K562 (cell line): ENCODE measurements at places on chromosomes 6 and 20.

DNA sequence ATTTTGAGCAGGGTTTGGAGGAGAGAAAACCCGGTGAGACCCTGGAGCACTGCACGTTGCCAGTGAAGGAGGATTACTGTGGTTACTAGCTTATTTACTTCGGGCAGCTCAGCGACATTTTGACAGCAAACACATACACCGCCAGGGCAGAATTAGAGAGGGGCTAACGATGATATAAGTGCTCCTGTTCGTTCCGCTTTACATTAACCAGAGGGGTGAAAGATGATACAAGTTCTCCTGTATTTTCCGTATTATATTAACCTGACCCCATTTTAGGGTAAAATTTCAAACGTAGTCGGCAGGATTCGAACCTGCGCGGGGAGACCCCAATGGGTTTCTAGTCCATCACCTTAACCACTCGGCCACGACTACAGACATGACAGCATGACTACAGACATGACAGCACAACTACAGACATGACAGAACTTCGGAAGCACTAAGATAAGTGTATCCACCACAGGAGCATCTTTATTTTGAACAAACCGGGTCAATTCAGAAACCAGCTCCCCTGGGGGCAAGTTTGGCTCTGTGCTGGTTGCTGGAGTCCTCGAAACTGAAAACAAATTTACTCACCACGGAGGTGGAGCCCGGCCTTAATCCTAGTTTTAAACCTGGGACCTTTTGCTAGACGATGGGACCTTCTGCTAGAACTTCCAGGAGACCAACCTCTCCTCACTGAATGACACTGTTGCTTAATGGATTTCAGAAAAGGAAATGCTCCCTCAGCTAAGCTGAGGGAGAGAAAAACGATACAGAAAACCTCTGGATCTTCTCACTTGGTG lies 80.4 kb upstream of the ZNF184 start:
- DNase-seq, result peak; percentile 83

DNA sequence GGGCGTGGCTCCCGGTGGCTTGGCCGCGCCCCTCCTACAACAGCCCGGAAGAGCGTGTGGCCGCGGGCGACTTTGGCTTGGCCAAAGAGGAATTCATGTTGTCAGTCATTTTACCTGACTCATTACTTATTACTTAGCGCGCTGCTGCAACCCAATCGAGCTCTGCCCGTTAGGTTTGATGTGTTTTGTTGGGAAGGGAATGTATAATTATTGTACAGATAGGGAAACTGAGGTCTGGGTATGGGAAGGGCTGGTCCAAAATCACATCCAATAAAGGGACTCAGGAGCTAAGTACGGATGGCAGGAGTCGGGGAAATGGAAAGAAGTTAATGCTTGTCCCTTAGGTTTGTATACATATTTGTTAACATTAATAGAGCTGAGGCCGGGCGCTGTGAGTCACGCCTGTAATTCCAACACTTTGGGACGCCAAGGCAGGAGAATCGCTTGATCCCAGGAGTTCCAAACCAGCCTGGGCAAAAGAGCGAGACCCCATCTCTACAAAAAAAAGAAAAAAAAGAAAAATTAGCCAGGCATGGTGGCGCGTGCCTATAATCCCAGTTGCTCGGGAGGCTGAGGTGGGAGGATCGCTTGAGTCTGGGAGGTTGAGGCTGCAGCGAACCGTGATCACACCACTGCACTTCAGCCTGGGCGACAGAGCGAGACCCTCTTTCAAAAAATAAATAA lies 639 bp upstream of the ZNF335 start:
- no peak for DNase-seq

DNA sequence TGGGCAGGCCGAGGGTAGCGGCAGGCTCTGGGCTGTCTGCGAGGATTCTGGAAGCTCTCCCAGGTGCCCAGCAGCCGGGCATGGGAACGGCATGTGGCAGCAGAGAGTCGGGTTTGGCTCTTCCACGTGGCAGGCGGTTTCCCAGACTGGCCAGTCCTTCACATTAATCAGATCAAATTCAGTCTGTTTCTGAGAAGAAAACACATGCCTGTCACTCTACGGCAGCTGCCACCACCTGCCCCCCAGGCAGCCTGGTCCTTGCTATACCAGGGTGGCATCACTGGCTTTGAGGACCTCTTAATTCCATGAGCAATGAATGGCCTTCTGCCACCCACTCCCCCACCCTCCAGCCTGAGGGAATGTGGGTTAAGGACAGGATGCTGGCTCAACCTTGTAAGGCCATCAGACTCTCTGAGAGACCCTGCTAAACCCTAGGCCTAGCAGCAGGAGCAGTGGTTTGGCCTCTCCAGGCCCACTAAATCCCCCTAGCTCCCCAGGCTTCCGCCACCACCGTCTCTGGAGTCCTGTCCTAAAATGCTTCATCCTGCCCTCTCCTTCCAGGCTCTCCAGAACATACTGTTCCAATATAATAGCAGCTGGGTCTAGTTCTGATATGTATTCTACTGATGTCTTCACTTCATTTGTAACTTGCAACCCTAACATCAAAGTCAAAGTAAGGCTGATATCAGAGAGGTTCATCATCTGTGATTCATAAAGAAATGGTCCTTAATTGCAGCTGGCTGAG lies 47.8 kb downstream of the PLCG1 start:
- no peak for DNase-seq

DNA sequence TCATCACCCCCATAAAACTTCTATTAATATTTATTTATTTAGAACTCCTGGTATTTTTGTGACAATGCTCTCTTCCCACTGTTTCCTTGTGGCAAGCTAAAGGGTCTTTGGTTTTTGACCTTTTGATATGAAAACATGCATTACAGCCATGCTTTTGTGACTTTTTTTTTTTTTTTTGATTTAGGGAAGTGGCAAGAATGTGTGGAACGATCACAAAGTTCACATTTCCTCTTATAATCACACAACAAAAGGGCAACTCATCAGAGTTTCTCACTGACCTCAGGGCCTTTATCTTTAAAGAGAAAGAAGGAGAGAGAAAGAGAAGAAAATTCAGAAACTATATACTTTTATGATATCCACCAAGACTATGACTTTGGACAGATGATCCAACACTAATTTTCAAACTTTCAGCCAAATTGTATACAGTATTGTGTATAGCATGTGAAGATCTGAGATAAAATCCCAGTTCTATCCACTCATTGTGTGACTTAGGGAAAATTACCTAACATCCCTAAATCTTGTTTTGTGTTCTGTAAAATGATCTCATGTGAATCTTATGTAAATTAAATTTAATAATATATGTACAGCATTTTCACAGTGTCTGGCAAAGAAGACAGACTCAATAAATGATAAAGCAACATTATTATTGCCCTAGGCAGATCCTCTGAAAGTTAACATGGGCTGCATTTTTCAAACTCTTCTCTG lies 106.8 kb upstream of the MARCKS start:
- DNase-seq, result no peak

DNA sequence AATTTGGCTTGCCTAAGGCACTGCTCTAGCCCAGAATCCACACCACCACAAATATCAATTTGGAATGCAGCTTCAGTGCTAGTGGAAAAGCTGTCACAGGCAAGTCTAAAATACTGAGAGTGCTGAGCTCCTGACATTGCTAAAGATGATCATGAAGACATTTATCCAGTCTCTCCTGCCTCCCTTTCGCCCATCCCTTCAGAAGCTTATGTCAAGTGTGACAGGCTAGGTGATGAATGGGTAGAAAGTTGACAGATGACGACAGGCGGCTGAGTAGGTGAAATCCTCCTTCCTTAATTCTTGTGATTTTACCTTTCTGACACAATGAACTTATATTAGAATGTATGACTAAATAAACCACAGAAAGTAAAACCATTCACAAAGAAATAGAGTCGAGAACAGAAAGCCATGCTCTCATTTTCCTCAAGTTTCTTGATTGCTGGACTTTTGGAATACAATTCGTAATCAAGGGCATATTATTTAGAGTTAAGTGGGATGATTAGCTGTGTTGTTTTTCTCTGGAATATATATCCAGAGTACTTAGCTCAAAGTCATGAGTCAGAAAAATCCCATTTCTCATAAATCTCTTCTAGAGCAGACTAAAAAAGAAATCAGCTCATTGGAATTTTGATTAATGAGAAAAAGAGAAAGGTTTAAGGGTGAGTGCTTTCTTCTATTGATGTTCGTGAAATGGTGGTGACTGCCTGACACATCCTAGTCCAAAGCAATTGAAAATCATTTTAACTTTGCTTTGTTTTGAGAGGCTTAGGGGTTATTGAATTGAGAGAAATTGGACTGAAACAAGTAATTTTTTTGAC lies 1228.2 kb upstream of the CITED2 start:
- DNase-seq, result no peak

- no peak for DNase-seq
Observed at GRCh38 chr6:109515781-109516409, 32.9 kb upstream of the ZBTB24 start.

DNA sequence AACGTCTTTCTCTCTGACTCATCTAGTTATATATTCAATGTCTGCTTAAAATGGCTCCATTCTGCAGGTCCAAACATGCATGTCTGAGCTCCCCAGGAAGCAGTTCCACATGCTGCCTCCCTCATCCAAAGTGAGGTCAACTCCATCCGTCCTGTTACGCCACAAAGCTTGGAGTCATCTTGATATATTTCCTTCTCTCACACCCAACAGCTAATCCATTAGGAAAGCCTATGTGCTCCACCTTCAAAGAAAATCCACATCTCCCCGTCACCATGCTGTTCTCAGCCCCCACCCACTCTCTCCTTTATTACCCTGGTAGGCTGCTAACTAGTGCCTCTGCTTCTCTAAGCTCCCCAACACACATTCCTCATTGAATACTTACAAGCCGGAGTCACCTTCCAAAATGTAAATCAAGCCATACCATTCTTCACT lies 130.2 kb upstream of the SYNDIG1 start:
- DNase-seq, result no peak

DNA sequence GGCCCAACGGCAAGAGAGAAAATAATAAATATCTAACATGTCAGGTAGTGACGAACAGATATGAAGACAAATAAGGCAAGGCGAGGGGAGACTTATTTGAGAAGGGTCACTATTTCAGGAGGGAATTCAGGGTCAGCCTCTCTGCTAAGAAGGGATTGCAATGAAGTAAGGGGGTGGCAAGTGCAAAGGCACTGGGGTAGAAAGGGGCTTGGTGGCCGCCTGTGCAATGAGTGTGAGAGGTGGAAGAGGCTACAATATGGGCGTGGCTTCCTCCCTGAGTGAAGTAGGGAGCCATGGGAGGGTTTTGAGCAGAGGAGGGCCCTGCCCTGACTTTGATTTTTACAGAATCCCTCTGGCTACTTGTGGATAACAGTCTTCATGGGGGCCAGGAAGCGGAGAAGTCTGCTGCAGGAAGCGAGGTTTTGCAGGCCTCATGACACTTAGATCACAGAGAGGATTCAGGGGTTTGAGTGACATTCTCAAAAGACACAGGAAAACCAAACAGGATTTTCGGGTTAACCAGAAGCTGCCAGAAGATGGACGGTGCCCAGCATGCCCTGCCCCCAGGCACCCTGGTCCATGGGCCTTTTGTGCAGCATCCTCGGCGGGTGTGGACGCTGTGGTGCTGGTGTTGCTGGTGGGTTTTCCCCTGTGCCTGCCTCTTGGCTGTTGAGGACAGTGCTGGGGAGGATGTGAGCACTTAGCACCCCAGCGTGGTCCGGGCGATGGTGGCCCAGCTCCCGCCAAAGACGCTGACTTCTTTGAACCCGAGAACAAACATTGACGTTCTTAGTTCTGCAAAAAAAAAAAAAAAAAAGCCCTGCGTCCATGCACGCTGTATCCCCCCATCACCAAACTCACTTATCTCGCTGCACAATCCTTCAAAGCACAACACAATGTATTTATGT lies 124.2 kb upstream of the PTPN1 start:
- DNase-seq, result no peak

GRCh38 chr6:5205035-5205507 lies 55.7 kb downstream of the LYRM4 start:
- no peak for DNase-seq

DNA sequence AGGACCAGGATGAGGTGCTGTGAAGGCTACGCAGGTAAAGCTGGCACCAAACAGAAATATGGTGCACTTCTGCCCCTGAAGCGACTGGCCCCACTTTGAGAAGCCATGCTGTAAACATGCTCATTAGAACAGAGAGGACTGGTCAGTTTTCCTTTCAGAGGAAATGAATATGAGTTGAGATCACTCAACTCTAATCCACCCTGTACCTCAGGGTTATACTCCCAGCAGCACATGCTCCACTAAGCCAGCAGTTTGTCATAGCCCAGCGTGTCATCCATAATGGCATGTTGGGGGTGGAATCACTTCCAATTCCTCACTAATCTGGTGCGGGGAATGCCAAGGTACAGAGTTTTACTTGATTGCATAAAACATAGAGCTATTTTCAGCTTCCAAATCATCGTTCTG lies 98.1 kb downstream of the HIVEP2 start:
- DNase-seq, result no peak

DNA sequence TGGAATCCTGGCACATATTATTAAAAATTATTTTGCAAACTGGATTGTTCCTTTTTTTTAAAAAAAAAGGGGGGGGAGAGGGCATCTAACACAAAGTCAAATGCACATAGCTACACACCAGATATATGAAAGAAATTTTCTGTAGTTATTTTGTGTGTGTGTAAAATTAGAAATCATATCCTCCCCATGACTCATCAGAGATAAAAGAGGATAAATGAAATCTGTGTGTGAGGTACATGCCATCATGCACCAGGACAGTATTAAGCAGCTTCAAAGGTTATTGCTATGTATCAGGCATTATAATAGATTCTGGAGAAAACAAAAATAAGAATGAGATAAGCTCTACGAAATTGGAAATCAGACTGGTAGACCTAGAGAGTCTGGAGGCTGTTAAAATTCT lies 5.2 kb downstream of the BTBD9 start:
- no peak for DNase-seq

DNA sequence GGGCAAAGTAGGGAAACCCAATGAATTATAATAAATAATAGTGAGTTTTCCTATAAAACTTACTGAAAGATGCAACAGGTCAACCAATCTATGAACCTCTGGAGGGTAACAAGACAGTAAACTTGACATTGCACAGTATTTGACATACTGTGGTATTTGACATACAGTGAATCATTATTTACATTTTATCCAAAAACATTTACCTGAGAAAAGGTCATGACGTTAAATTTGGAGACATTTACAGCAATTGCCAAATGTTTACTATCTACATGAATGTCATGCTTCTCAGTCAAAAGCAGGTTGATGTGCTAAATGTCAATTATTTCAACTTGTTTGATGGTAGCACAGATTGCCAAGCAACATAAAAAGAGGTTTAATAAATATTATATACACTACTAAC lies 35.8 kb upstream of the NOX3 start:
- DNase-seq, result no peak

- DNase-seq, result no peak
Observed at GRCh38 chr6:150687508-150687907, 87.8 kb downstream of the PLEKHG1 start.
